ENCODE measurements at places on chromosomes 6 and 20. TPM values are rescaled to one million over a fixed set of nuclear protein-coding genes. Genes with fewer than 3 reads are reported as not detected.

Gene DDO
- 2.8 TPM for total RNA-seq

Gene TFAP2D
- not detected for total RNA-seq

Gene AGPAT4
- 4.0 TPM for total RNA-seq

Gene BICRAL
- 5.4 TPM for total RNA-seq

Gene SNAP91
- total RNA-seq, result not detected

Gene ANGPT4
- under 0.01 TPM for total RNA-seq

Gene NOP56
- 257 TPM for total RNA-seq

Gene IRAK1BP1
- 2.5 TPM for total RNA-seq

Gene ADGB
- total RNA-seq, result not detected

Gene SRMS
- total RNA-seq, result not detected

Gene CDH26
- total RNA-seq, result 0.28 TPM

Gene CRISP2
- not detected for total RNA-seq

Gene ENPP3
- under 0.01 TPM for total RNA-seq

Gene RIMS1
- 17.1 TPM for total RNA-seq

Gene METTL24
- total RNA-seq, result 0.85 TPM

Gene COL12A1
- 163 TPM for total RNA-seq

Gene C6orf132
- 1.2 TPM for total RNA-seq

Gene KCNQ5
- total RNA-seq, result 5.1 TPM

Gene NAA20
- 37.2 TPM for total RNA-seq

Data from regular cardiac myocyte (primary cell).